ENCODE measurements at places on chromosomes 11 and 22. TPM values are rescaled to one million over a fixed set of nuclear protein-coding genes. Genes with fewer than 3 reads are reported as not detected.

PTGDR2 gene
- total RNA-seq, result not detected

BEST1 gene
- 4.7 TPM for total RNA-seq

OR52A1 gene
- total RNA-seq, result not detected

DCHS1 gene
- total RNA-seq, result 5.8 TPM

SAA4 gene
- not detected for total RNA-seq

GGTLC3 gene
- total RNA-seq, result not detected

All from GM23248 (cell line).